Activated naive CD4-positive, alpha-beta T cell treated with anti-CD3 and anti-CD28 coated beads for 36 hours (primary cell): ENCODE measurements at places on chromosomes 2 and 18. TPM values are rescaled to one million over a fixed set of nuclear protein-coding genes. Genes with fewer than 3 reads are reported as not detected.

GRCh38 chr18:48835119-48835518 is 115.6 kb downstream of the SMAD7 start:
- no peaks in the 10 kb centered on the region for H3K27me3 ChIP-seq
- no peaks in the 10 kb centered on the region for H3K36me3 ChIP-seq
- H3K4me1 ChIP-seq, result peaks cover 60% of the 10 kb centered on the region
- DNase-seq, result no peak
- H3K27ac ChIP-seq, result peak overlapping the region; percentile 85

- peak; percentile 68 for DNase-seq
- H3K27me3 ChIP-seq, result peaks cover 6% of the 10 kb centered on the region
- H3K27ac ChIP-seq, result no peak overlapping the region
- H3K36me3 ChIP-seq, result no peaks in the 10 kb centered on the region
Measured at GRCh38 chr2:55718165-55719008, 24.7 kb upstream of the PNPT1 start.

- no peak overlapping the region for H3K27ac ChIP-seq
- no peaks in the 10 kb centered on the region for H3K27me3 ChIP-seq
- no peak overlapping the region for H3K4me3 ChIP-seq
- no peaks in the 10 kb centered on the region for H3K4me1 ChIP-seq
Measured at GRCh38 chr2:126444512-126444911, 211.4 kb upstream of the GYPC start.

- H3K27ac ChIP-seq, result no peak overlapping the region
- no peak for DNase-seq
- no peaks in the 10 kb centered on the region for H3K36me3 ChIP-seq
- H3K4me1 ChIP-seq, result no peaks in the 10 kb centered on the region
- H3K4me3 ChIP-seq, result no peak overlapping the region
- H3K27me3 ChIP-seq, result no peaks in the 10 kb centered on the region
Measured at GRCh38 chr18:32879497-32879896, 106.7 kb upstream of the KLHL14 start.

DNA sequence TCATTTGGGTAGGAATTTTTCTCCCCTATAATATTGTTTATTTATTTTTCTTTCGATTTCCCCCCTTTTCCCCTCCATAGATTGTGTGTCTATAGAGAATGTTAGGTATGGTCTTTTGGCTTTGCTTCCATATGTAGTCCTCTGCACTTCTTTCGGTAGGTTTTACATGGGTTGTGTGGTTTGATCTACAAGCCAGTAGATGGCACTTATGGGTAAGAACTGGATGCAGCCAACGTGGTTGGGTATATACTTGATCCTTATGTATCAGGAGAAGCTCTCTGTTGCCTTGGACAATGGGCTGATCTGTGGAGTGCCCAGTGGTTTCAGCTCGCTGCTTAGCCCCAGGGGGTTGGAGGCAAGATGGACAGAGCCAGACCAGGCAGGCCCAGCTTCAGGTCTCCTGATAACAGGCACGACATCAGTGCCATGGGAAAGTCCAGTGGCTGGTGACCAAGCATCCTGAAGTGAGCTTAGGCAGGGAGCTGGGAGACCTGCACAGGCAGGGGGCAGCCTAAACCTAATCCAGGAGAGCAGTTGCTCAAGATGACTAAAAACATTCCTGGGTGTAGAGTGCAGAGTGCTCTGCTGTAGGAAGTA is 488.3 kb downstream of the CCDC85A start:
- H3K36me3 ChIP-seq, result no peaks in the 10 kb centered on the region

- no peaks in the 10 kb centered on the region for H3K36me3 ChIP-seq
- H3K4me1 ChIP-seq, result no peaks in the 10 kb centered on the region
- H3K4me3 ChIP-seq, result no peak overlapping the region
- H3K27ac ChIP-seq, result no peak overlapping the region
Measured at GRCh38 chr2:20523799-20524187, 76.9 kb downstream of the RHOB start.

- H3K4me3 ChIP-seq, result no peak overlapping the region
- no peak for DNase-seq
Measured at GRCh38 chr2:126909366-126909765, 10.7 kb downstream of the TEX51 start.

Gene NETO1
- not detected for total RNA-seq

Gene PDCL3
- total RNA-seq, result 42.8 TPM
